ENCODE measurements at places on chromosomes 7 and 10. TPM values are rescaled to one million over a fixed set of nuclear protein-coding genes. Genes with fewer than 3 reads are reported as not detected.
A peak's percentile ranks its signal among the peaks of the same experiment; 100 is the strongest.

DNA sequence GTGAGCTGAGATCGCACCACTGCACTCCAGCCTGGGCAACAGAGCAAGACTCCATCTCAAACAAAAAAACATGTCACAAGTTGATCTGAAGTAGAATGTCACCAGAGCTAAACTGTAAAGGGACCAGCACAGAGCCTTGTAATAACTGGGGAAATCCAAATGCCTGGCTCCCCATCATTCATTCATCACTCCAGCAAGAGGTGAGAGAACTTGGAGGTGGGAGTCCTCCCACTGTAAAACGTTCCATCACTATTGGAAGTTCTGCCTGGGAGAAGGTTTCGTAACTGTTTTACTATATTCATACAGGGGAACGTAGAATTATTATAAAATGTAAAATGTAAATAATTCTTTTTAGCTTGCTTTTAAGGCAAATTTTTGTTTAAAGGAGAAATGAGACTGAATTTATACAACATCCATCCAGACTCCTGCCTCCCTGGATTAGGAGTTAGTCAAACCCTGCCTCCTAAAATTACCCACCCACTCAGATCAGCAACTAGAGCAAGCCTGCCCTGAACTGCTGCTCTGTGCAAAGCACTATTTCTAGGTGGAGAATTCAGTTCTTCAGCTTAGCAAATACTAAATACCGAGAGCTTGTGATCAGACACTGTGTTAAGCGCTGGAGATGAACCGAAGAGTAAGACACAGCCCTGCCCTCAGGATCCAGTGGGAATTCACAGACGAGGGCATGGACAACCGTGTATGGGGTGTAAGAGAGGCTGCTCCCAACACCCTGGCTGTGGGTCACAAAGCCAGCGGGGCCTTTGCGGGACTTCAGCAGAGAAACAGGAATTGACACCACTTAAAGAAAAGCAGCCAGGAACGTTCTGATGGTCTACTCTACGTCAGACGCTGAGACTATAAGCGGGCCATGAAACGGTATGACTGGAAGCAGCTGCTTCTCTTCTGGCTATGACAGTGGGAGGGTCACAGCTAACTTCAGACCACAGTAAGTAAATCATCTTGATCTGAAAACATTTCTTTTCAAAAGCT lies 208.3 kb downstream of the ZMYND11 start:
- no peak for DNase-seq

DNA sequence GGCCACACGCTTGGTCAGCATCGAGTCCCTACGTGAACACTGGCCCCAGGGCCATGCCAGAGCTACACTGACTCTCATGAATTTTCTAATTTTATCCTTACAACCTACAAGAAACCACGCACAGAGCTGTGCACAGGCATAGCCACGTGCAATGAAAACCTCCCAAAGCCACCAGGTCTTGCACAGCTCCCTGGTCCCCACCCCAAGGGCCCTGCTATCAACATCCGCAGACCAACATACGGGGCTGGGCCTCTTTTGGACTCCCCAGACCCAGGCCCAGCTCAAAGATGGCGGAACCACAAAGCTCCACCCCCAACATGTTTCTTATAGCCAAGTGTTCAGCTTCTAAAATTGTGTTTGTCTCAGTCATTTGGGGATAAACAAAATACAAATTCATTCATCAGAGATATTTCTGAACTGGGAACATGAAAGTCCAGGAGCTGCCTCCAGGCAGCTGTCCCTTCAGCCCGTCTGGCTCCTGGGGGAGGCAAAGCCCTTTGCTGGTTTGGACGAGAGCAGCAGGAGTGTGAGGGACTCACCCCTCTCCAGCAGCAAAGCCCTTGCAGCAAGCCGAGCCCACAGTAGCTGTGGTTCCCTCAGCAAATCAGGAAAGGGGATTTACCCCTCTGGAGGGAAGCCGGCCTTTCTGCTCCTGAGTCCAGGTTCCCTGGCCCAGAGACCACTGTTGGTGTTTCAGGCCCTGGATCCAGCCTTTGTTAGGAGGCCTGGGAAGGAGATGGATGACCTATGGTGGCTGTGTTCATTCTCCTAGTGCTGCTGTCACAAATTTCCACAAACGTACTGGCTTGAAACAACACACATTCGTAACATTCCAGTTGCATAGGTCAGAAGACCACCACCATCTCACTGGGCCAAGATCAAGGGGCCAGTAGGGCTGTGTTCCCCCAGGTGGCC lies 75.1 kb downstream of the OAT start:
- no peak for DNase-seq

DNA sequence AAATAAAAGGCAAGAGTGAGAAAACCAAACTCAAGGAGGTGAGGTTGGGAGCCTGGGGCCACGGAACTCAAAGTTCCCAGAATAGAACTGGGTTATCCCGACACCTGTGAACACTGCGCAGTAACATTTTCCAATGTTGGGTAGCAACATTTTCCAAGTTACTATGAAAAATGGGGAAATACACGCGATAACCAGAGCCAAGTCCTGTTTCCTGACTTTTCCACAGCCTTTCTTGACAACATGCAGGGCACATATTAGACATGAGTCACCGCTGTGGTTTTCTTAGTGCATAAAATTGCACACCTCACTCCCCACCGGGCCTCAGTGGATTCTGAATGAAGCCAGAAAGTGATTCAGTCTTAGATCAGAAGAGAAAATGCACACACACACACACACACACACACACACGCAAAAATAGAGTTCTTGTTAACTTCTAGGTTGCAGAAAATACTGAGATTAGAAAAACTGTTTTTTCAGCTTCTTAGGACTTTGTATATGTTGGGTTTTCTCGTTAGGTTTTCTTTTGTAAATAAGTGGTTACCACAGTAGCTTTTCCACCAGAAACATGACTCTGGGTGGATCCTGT lies 70.0 kb downstream of the CAMK1D start:
- DNase-seq: peak; percentile 24

- no peak for DNase-seq
These were observed 216.4 kb downstream of the SEC23IP start for GRCh38 chr10:120108916-120109315.

DNA sequence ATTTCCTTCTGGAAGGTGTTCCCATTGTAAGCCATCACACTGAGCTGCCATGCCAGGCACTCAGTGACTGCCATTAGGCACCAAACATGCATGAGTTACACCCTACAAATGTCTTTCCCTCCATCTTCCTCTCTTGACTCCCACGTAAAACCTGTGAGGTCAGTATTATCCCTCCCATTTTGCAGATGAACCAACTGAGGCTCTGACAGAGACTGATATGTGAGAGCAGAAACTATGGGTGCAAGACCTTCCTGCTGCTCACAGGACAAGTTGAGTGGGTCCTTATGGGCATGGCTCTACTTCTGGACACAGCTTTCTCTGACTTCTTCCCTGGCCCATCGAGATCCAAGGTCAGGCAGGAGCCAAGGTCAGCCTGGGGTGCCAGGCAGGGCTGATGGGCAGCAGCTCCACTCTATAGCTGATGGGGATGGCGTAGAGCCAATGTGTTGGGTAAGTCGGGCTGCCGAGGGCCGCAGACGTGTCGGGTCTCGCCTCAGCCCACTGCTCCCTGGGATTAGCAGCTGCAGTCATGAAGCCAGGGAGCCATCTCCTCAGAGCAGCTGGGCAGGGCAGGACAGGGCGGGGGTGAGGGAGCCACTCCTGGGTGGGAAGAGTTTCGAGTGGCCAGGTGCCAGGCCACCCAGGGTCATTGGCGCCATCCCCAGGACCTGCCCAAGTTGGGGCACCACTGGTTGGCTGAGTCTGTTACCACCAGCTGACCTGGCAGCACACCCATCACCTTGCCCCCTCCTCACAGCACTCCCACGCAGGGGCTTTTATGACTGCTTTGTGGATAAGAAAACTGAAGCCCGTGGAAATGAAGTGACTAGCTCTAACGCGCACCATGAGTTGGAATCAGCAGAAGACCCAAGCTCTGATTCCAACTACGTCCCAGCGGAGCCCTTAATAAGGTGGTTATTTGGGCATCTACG lies 117.8 kb upstream of the ZMIZ1 start:
- no peak for DNase-seq

DNA sequence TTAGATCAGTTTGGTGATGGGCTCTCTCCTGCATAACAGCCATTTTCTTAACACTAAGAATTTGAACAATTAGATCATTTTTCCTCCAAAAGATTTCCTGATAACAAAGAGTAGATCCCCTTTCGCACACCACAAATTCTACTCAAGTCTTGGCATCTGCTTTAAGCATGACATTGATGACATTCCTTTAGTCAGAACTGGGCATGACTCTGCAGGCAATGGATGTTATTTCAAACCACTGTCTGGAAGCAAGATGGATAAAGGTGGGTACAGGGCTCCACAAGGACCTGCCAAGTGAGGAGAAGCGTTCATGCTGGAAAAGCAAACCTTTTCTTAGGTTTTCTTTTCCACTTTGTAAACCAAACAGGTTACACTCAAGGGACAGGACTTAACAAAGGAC lies 123.5 kb downstream of the GLCCI1 start:
- no peak for DNase-seq

- DNase-seq: no peak
These were observed 214.8 kb downstream of the DGKB start for GRCh38 chr7:14687777-14688176.

- no peak for DNase-seq
These were observed 118.6 kb upstream of the BTBD16 start for GRCh38 chr10:122152544-122152943.

GRCh38 chr10:33122014-33122809 lies 164.2 kb upstream of the ITGB1 start:
- DNase-seq: no peak

DNA sequence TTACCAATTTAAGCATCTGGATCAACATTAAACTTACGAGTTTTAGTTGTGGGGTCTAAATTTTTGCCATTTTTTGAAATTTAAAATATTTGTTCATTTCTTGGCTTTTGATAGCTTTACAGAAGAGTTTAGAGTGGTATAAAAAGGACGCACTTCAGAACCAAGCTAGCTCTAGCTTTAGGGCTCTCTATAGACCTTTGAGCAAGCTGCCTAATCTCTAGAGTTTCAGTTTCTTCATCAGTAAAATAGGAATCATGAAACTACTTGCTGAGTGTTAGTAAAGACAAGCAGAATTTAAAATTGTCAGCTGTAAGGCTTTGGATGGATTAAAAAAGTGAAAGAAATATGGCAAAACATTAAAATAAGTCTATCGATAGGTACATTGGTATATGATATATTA lies 266.5 kb downstream of the IPMK start:
- DNase-seq: no peak

GRCh38 chr7:118711688-118712087 lies 487.2 kb downstream of the ANKRD7 start:
- no peak for DNase-seq

GRCh38 chr10:132503581-132504421 lies 33.8 kb upstream of the INPP5A start:
- DNase-seq: no peak

GRCh38 chr7:79528421-79528820 lies 75.0 kb upstream of the MAGI2 start:
- no peak for DNase-seq

- DNase-seq: no peak
These were observed 6.2 kb downstream of the OPALIN start for GRCh38 chr10:96352582-96352981.

DNA sequence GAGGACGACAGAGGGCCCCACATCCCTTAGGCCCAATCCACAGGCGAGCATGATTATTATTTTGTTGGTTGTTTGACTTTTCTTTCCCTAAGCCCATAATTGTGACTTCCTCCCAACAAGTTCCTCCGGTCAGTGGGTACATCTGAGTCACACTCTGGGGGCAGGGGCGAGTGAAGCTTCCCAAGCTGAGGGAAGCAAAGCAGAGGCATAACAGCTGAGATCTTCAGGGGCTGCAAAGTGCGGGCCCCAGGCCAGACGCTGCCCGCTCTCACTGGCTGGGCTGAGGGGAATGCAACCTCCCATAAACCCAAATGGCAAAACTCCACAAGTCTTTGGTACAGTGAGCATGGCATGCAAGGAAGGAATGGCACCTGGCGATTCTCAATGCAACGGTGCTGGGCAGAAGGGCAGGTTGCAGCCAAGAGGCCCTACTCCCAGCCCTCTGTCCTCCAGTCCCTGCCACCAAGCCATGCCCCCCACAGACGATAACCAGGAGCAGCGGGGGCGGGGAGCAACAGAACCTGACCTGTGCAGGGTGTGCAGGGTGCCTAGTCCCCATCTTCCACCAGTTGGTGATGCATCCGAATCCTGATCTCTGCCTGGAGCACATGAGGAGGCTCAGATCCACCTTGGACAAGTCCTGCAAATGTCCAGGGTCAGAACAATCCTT lies 25.3 kb downstream of the TNS3 start:
- no peak for DNase-seq

DNA sequence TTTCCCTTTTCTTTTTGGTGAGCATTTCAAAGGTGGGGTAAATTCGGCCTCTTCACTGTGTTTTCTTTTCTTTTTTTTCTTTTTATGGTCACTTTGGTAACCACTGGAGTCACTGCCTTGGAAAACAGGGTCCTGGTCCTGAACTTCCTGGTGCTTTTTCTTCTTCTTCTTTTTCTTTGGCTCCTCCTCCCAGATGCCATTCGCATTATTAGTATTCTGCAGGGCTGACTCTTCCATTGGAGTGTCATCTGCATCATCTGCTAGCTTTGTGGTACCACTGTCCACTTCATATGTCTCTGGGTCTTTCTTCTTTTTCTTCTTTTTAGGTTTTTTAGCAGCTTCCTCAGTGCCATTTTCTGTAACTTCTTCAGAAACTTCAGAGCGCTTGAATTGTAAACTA lies 10.5 kb downstream of the POLR1F start:
- no peak for DNase-seq

DNA sequence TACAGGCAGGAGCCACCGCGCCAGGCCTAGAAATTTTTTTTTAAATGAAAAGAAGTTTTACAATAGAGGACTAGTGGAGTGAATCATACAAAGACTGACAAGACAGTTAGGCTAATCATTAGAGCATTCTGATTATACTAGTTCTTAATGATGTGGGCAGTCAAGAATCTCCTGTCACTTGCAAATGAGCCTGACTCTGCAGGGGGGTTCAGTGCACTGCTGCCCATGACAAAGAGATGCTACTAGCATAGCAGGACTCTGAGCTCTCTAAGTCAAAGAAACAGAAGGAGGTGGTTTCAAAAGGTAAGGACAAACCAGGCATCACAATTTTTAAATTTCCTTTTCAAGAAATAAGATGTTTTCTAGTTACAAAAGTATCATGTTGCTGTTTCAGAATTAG lies 59.0 kb downstream of the CCDC6 start:
- no peak for DNase-seq

DNA sequence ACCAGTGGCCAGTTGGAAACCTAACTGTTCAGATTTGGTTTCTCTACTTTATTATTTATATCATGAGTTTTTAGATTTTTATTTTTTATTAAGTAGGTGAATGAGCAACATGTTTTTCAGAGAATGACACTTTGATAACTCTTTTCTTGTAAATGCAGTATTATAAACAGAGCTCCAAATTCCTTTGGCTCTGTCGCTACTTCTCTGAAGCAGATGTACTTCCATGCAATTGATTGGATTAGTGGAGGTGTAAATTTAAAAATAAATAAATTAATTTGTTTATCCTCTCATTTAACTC lies 34.3 kb upstream of the ICA1 start:
- DNase-seq: no peak

The AKR1C8 gene
- 1.6 TPM for total RNA-seq

The MLXIPL gene
- total RNA-seq: not detected

The FLNC gene
- total RNA-seq: 0.38 TPM

The PON3 gene
- 0.41 TPM for total RNA-seq

The AGR2 gene
- total RNA-seq: not detected

The POLR2J gene
- total RNA-seq: 48.5 TPM

The TMEM229A gene
- not detected for total RNA-seq
